ENCODE measurements at places on chromosomes 16 and 17.

DNA sequence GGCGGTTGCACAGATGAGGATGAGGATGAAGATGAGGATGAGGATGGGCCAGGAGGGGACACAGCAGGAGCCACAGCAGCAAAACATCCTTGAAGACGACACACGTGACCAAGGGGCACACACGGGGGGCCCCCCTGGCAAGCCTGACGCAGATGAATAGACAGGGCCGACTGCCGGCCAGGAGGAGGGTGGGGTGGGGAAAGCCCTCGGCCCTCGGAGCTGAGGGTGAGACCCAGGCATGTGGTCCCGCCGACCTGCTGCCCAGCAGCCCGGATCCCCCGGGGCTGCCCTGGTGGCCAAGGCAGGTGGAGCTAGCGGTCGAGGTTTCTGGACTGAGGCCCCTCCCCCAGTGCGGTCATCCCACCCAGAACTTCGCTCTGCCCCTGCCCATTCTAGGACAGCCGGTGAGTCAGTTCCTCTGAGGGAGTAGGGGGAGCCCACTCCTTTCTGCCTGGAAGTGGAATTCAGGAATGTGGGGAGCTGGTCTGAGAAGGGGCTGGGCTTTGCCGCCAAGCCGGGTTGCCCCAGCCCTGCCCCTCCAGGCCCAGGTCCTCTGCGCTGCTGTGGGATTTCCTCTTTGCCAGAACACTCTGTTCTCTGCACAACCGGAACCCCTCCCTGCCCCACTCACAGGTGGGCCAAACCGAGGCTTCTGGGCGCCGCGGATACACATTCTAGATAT, 9.9 kb downstream of the CYGB start:
- no peak overlapping the region for H3K4me3 ChIP-seq
- no peaks in the 10 kb centered on the region for H3K27me3 ChIP-seq
- no peak overlapping the region for H3K27ac ChIP-seq
- H3K36me3 ChIP-seq: no peaks in the 10 kb centered on the region

- H3K27ac ChIP-seq: no peak overlapping the region
- H3K4me1 ChIP-seq: no peaks in the 10 kb centered on the region
Observed at GRCh38 chr16:27598931-27599565, 49.1 kb downstream of the KATNIP start.

- peak; percentile 17 for DNase-seq
- H3K36me3 ChIP-seq: no peaks in the 10 kb centered on the region
- H3K27ac ChIP-seq: no peak overlapping the region
- no peak overlapping the region for H3K4me3 ChIP-seq
- H3K4me1 ChIP-seq: no peaks in the 10 kb centered on the region
Observed at GRCh38 chr17:74605361-74605760, 13.3 kb upstream of the CD300LD start.

- H3K4me1 ChIP-seq: peaks cover 20% of the 10 kb centered on the region
- H3K27ac ChIP-seq: peak overlapping the region; percentile 54
- peak overlapping the region; percentile 48 for H3K4me3 ChIP-seq
- DNase-seq: peak; percentile 81
- no peaks in the 10 kb centered on the region for H3K36me3 ChIP-seq
Observed at GRCh38 chr16:22001591-22001990, 675 bp upstream of the PDZD9 start.

DNA sequence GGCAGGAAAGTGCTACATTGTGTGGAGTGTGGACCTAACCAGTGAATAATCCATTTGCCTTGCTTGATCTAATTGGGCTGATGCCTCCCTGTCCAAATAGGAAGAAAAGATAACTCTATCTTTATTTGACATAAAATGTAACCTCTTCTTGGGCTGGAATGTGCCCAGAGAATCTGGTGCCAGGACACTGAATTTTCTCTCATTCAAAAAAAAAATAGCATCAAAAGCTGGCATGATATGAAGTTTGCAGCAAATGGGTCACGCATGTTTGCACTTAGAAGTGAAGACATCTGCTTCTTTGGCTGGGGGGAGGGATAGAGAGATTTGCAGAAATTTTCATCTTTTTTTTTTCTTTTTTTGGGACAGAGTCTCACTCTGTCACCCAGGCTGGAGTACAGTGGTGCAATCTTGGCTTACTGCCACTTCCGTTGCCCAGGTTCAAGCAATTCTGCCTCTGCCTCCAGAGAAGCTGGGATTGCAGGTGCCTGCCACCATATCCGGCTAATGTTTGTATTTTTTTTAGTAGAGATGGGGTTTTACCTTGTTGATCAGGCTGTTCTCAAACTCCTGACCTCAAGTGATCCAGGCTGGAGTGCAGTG, 478.2 kb upstream of the EEF2KMT start:
- no peaks in the 10 kb centered on the region for H3K36me3 ChIP-seq
- peaks cover 73% of the 10 kb centered on the region for H3K27me3 ChIP-seq
- H3K4me3 ChIP-seq: no peak overlapping the region

Measured in PC-9 (cell line).